ENCODE measurements at places on chromosomes 7 and 10.
A peak's percentile ranks its signal among the peaks of the same experiment; 100 is the strongest.

DNA sequence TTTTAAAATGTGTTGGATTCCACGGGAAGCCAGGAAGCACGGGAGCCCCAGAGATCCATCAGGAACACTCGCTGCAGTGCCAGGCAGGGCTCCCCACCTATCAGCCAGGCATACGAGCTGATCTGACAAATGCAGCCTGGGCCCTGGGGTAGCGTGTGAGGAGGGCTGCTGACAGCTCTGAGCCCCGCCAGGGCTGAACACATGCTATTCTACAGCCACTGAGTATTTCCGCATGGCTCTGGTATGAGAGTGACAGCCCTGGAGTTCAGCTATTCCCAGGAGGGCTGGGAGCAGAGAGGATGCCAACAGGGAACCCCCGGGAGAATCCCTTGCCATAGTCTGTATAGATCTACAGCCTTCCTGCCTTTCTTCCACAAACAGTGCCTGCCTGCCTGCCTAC lies 237.3 kb upstream of the ZMIZ1 start:
- DNase-seq, result no peak

DNA sequence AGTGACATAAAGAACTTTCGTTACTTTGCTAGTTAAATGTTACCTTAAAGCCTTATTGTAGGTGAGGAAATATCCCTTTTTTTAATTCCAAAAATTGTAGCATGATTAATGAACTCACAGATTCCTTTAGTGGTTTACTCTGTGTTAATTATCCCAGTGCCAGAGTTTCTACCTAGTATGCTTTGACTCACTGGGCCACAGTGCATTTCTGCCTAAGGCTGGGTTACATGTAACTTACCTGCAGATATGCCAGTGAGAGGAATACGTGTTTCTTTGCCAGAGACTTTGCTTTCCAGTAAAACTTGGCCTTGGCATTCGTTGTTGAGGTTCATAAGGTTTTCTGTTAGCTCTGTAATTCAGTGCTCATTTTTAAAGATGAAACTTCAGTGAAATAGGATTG lies 380.8 kb upstream of the LRGUK start:
- DNase-seq, result no peak

DNA sequence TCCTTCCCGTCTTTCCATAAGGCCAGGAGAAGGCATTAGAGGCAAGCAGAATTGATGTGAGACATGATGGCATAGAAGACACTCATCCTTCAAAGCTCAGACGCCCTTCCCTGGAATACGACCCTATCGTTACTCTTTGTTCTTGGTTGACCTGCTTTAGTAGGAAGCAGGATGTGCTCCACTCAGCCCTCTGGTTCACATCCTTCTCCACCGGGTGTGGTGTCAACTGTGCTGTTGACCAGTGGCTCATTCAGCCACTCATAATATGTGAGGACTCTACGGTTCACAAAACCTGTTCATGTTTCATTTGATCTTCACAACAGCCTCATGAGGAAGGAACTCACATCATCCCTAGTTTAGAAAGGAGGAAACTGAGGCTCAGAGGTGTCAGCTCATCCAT lies 47.1 kb downstream of the ADRA2A start:
- DNase-seq, result no peak

DNA sequence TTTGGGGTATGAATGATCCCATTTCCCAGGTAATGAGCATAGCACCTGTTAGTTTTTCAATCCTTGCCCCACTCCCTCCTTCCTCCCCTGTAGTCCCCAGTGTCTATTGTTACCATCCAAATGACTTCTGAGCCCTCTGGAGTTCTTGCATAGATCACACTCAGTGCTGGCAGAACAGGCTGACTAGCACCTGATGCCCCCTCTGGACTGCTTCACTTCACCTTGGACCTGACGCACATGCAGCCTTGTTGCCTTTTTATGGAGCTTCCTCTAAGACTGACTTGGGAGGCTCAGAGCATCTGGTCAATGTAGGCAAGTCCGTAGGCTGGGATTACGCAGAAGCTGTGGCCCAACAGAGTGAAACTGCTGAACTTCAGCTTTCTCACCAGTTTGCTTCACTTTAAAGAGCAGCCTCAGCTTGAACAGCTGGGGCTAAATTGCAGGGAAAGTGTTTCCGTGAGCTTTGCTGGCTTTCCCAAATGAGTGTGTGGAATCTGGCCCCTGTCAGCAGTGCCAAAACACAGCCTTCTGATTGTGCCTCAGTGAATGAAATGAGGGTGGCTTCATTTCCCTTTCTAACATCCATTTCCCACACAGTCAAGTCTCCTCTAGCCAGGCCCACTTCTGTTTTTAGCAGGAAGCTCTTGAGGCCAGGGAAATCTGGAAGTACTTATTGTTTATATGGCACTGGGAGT lies 48.5 kb downstream of the NXPH1 start:
- DNase-seq, result no peak

DNA sequence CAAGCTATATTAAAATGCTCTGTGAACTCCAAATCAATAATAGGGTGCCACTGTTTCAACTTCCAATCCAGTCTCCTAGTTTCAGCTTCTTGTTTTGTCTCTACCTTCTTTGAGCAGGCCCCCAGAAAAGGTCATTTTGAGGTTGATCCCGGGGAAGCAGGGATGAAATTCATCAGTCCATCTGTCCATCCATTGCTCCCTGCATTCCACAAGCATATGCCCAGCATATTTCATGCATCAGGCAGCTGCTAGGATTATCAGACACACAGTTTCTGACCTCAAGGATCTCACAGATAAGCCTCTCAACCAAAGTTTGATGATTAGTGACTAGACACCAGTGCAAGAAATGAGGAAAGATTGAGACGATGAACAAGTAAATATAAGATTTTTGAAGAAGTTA lies 186.6 kb upstream of the PDE1C start:
- no peak for DNase-seq

DNA sequence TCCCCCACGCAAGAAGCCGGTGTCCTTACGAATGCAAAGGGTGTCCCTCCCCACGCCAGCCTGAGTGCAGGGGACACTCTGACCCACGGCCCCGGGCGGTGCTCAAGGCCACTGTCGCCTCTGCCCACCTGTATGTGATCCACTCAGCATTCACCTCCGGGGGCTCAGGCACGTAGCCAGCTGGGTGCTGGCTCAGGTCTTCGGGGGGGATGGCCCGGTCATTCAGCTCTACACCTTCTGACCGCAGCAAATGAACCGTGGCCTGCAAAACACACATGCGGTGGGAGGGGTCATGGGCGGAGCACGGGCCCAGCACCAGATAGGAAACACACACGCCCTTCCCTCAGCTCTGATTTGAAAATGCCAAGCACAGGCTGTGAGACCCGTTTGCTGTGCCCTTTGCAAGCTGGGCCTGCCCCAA lies 25.9 kb downstream of the CFAP46 start:
- no peak for DNase-seq

- DNase-seq, result no peak
These were observed 172.4 kb upstream of the LANCL2 start for GRCh38 chr7:55192723-55193122.

DNA sequence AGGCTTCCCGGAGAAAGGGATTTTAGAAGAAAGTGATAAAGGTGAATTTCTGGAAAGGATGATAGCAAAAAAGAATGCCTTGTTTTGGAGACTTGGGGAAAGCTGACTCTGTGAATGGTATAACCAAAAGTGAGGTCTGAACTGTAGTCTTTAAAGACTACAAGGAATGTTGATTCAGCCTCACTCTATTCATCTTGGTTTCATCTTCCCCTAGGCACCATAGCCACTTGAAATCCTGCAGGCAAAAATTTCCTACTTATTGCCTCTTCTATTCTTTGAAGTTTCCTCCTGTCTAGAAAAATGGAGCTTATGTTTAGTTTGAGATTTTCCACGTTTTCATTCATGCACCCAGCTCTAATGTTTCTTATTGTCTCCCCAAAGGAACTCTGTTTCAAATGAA lies 518.0 kb downstream of the AUTS2 start:
- no peak for DNase-seq

GRCh38 chr10:101014230-101014884 lies 14.7 kb downstream of the LZTS2 start:
- peak; percentile 77 for DNase-seq

GRCh38 chr10:96673318-96674099 lies 46.8 kb downstream of the PIK3AP1 start:
- peak; percentile 68 for DNase-seq

DNA sequence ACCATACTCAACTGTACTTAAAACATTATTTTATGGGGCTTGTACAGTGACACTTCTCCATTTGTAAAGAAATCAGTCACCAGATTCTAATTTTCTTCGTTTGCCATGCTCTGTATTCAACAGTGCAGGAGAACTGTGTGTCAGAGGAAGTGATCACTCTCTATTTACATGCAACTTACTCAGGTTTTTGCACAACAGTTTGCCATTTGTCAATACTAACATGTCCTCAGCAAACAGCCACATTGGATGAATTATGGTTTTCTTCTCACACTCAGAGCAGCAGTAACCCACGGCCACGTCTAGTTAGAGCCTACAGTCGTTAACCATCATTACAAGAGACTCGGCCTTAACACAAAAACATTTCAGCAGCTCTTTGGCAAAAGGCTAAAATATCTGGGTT lies 69.2 kb upstream of the SP4 start:
- no peak for DNase-seq

DNA sequence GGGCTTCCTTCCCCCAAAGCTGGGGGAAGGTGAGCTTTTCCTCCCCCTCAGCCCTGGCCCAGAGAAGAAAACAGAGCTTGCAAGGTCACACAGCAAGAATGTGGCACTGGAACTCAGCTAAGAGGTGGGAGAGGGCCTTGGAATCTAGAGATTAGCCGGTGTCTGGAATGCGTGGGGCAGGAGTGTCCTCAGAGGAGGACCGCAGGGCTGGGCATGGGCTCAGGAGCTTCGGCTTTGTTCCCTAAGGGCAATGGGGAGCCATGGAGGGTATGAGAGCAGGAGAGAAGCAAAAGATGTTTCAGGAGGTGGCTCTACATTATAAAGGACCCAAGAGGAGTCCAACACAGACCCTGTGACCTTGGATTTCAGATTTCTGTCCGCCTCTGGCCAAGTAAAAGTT lies 127.2 kb upstream of the TNRC18 start:
- no peak for DNase-seq

DNA sequence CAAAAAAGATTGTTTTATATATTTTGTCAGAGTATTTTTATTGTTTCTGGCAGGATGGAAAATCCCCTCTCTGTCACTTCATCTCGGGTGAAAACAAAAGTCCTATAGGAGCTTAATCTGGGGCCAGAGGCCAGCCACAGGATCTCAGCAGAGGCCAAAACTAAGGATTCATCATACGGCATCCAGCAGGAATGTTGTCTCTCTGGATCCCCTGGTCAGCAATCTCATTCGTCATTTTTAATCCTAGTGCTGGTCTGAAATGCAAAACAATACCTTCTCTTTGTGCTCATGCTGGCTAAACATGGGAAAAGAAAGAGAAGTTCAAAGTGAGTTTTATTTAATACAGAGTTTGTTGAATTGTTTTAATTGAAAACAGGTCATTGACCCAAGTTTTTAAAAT lies 482.5 kb upstream of the AUTS2 start:
- DNase-seq, result no peak

- DNase-seq, result no peak
These were observed 85.8 kb downstream of the PRPF18 start for GRCh38 chr10:13672548-13672947.

DNA sequence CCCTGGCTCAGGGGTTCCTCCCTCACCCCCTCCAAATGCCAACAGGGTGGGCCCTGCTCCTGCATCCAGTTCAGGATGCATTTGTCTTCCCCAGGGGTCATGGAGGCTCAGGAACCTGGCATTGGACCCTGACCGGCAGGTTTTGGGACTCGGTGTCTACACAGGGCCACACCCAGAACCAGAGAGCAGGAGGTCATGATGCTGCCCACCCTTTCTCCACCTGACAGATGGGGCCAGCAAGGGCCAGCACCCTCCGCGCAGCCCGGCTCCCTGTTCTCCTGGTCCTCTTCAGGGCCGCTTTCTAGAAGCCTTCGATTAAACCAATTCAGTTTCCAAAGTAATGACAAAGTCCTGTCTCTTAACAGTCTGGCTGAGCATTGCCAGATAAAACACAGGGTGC lies 50.2 kb downstream of the CAMK2B start:
- DNase-seq, result no peak

DNA sequence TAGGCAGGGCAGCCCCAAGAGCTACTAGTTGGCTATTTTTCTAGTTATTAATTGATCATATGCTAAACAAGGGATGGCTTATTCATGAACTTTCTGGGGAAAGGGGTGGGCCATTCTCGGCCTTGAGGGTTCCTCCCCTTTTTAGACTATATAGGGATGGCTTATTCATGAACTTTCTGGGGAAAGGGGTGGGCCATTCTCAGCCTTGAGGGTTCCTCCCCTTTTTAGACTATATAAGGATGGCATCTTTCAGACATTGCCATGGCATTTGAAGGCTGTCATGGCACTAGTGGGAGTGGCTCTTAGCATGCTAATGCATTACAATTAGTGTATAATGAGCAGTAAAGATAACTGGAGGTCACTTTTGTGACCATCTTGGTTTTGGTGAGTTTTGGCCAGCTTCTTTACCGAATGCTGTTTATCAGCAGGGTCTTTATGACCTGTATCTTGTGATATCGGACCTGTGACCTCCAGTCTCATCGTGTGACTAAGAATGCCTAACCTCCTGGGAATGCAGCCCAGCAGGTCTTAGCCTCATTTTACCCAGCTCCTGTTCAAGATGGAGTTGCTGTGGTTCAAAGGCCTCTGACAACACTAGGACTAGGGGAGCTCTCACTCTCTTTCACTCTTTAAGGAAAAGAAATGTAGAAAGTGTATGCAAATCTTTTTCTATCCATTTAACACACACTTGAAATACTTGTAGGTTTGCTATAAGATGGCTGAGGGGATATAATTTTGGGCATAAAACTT lies 7.8 kb downstream of the FHIP2A start:
- no peak for DNase-seq
